ENCODE measurements at places on chromosomes 6 and 20. TPM values are rescaled to one million over a fixed set of nuclear protein-coding genes. Genes with fewer than 3 reads are reported as not detected.

HEY2 gene
- 0.25 TPM for total RNA-seq

FRMD1 gene
- total RNA-seq, result not detected

UBE2C gene
- 53.3 TPM for total RNA-seq

ENPP5 gene
- total RNA-seq, result 5.3 TPM

VWA7 gene
- 0.36 TPM for total RNA-seq

TASP1 gene
- total RNA-seq, result 6.5 TPM

SPAG4 gene
- total RNA-seq, result 4.7 TPM

RAB44 gene
- total RNA-seq, result not detected

CDH4 gene
- 0.25 TPM for total RNA-seq

PARD6B gene
- total RNA-seq, result 1.4 TPM

SIM1 gene
- total RNA-seq, result under 0.01 TPM

SOBP gene
- total RNA-seq, result 7.4 TPM

GRCh38 chr6:150549007-150549406 lies 50.7 kb upstream of the PLEKHG1 start:
- no peak for DNase-seq

DNA sequence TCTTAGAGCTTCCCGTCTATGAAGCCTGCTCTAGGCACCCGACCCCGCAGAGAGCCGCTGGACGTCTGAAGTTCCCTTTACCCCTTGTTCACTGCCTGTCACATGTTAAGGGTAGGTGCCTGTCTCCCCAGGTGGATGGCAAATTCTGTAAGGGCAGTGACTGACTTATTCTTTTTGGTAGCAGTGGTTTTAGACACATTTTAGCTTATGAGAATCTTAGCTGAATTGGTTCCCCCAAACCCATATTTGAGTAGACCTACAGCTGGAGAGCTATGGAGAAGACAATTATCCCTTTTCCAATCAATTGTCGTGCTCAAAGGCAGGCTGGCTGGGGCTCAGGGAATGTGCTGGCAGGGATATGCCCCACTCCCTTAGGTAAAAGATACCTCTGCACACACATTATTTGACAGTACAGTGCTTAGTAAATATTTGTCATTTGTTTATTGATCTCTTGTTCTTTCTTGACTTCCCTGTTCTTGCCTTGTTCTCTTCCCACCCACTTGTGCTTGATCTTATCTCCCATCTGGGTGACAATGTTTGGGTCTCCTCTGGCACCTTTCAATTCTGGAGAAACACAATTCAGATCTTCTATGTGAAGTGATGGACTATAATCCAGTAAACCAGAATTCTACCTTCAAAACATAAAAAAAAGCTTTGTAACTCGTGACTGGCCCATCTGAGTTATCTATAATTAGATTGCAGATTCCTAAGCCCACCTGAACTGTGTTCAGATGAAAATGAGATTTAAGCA lies 114.3 kb upstream of the SLC2A12 start:
- peak; percentile 57 for DNase-seq

DNA sequence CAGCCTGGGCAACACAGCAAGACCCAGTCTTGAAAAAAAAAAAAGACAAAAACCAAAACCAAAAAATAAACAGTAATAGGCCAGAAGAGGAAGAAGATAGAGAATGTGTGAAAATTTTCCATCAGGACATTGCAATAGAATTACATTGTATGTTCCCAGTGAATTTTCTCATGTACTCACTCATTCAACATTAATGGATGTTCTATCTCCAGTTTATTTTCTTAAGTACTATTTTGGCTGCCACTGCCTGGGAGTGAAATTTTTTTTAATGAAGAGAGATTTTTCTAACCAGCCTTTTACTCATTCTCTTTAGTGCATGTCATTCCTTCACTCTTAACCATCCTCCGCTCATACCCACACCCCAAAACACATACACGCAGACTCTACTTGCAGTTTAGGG lies 282.8 kb downstream of the ALDH8A1 start:
- DNase-seq, result no peak

- peak; percentile 76 for DNase-seq
These were observed 2.0 kb upstream of the KCNB1 start for GRCh38 chr20:49484180-49485140.

- no peak for DNase-seq
These were observed 85.8 kb downstream of the CD164 start for GRCh38 chr6:109296452-109296851.

- no peak for DNase-seq
These were observed 104.1 kb downstream of the TCP11 start for GRCh38 chr6:35036828-35037663.

GRCh38 chr20:38034108-38034649 lies 633 bp downstream of the RPRD1B start:
- no peak for DNase-seq

- DNase-seq, result no peak
These were observed 87.2 kb upstream of the STXBP5 start for GRCh38 chr6:147117011-147117410.

GRCh38 chr6:9539231-9539755 lies 875.6 kb downstream of the TFAP2A start:
- no peak for DNase-seq

DNA sequence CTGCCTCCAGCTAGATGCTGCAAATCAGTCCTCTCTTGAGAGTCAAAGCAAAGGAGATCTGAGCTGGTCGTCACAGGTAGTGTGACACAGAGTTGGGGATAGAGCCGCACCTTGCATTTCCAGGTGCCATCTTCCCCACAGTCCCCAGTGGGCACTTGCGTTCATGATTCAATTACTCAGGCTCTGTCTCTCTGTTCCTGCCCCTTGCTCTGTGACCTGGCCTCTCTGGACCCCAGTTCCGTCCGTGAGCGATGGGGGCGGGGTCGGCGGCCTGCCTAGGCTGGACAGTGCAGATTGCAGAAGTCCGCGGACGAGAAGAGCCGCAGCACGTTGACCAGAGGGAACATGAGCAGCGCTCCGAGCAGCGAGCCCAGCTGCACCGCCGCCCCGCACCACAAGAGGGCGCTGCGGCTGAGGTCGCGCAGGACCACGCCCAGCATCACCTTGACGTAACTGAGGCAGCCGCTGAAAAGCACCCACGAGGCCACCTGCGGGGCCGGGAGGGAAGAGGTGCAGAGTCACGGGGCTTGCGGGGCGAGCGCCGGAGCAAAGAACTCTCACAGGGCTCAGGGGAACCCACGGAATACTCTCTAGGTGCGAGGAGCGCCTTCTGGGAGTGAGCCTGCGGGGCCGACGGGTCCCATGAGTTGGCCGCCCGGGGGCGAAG lies 7.4 kb downstream of the SLC52A3 start:
- no peak for DNase-seq

- no peak for DNase-seq
These were observed 12.7 kb downstream of the FAM110A start for GRCh38 chr20:845941-846893.

GRCh38 chr6:25176466-25176865 lies 102.7 kb upstream of the CARMIL1 start:
- no peak for DNase-seq

GRCh38 chr20:48105526-48105925 lies 320.2 kb upstream of the SULF2 start:
- no peak for DNase-seq

DNA sequence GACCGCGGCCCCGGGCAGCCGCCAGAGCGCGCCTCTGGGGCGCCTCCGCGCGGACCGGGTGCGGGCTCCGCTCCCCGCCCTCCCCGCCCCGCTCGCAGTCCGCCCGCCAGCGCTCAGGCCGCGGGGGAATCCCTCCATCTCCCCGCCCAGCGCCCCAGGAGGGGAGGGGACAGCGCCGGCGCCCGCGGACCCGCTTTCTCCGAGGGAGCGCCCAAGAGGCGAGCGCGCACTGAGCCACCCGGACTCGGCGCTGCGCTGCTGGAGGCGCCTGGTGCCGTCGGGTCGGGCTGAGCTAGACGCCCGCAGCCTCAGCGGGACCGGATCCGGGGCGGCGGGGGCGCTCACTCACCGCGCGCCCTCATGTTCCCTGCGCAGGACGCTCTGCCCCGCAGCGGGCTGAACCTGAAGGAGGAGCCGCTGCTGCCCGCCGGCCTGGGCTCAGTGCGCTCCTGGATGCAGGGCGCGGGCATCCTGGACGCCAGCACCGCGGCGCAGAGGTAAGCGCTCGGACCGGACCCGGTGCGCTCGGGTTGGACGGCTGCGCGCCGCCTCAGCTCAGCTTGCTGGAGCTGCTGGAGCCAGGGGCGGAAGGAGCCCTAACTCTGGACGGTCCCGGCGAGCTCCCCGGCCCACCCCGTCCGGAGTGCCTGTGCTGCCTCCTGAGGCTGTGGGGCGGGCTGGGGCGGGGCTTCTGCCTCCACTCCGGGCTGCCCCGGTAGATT lies 867 bp downstream of the EBF4 start:
- no peak for DNase-seq

- no peak for DNase-seq
These were observed 4.4 kb upstream of the PTPRT start for GRCh38 chr20:43194137-43194536.

GRCh38 chr6:34593701-34594100 lies 37.6 kb upstream of the SPDEF start:
- DNase-seq, result no peak

DNA sequence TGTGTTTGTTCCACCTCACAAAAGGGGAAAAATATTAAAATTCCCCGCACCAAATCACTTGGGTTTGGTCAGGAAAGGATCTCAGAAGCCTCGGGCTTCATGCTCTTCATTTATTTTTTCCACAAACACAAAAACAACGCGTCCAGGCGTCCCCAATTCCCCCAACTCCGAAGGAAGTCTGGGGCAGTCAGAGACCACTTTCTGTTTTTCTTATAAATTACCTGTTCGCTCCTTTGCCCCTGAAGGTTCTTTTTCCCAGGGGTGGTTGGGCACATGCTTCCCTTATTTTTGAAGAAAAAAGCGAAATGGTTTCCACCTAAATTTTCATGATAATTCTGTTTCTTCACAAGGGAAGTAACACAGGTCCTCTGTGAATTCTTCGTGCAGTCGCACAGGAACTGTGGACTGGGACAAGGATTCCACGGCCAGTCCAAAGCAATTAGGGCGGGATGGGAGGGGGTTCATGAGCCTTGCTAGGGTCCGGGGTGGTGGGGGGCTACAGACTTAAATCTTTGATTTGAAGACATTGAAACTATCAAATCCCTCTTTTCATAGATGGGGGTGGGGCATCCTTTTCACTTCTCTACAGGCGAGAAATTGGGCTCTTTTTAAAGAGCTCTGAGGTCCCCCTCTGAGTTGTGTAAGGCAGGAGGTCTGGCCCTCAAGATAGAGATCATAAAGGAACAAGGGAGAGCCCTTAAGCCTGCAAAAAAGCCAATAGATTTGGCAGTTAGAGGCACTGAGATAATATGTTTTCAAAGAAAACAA lies 30.5 kb upstream of the HFE start:
- no peak for DNase-seq

DNA sequence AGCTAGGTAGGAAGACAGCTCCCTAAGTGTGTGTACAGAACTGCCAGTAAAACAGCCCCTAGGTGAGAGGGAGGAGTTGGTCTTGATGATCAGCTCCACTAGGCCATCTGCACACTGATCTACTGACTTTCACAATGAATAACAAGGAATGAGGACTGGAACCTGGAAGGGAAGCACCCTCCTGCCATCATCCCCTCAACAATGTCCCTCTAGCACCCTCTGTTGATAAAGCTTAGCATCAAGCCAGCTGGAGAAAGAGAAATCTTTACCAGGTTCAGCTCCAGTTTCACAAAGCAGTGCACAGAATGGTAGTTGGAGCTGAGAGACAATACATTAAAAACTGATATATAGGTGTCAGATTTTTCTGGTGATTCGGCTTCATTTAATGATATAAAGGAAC lies 57.2 kb upstream of the IRAK1BP1 start:
- peak; percentile 75 for DNase-seq

- peak; percentile 52 for DNase-seq
These were observed 41.5 kb downstream of the CDC40 start for GRCh38 chr6:110221738-110222137.

DNA sequence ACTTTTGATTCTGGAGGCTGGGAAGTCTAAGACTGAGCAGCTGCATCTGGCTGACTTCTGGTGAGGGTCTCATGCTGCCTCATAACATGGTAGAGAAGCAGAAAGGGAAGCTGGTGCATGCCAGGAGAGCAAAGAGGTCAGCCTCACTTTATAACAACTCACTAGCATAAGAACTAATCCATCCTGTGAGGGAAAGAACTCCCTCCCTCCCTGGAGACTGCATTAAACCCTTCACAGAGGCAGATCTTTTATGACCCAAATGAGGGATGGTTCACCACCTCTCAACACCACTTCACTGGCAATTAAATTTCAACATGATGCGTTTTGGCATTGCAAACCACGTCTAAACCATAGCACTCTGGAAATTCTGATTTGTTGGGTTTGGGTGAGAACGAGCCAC lies 33.9 kb downstream of the STXBP5 start:
- DNase-seq, result no peak

DNA sequence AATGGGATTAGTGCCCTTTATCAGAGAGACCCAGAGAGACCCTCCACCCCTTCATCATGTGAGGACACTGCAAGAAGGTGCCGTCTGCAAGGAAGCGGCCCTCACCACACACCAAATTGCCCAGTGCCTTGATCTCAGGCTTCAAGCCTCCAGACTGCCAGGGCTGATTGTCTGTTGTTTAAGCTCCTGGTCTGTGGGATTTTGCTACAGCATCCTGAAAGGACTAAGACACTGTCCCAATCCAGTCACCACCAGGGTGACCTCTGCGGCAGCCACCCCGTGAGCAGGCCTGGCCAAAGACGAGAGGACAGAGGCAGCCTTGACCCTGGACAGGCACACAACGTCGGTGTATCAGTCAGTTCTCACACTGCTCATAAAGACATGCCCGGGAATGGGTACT lies 13.5 kb upstream of the FRMD1 start:
- DNase-seq, result no peak

GRCh38 chr6:138231381-138231886 lies 13.1 kb upstream of the PBOV1 start:
- DNase-seq, result no peak

DNA sequence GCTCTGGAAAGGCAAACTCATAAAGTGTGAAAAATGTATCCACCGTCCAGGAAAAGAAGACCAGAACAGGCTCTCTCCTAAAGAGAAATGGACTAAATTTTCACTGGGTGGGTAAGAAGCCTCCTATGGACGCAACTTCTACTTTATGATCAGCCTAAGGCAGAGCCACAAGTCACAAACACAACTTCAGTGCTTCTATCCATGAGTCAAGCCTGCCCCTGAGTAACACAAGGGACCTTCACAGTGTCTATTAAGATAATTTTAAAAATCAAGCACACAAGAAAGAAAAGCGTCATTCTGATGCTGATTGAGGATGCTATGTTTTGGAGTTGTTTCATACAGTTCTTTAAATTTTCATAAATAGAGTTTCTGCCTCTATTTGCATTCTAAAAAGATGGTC lies 601.7 kb upstream of the ARID1B start:
- no peak for DNase-seq

All from fibroblast of the aortic adventitia (primary cell).